ENCODE measurements at places on chromosomes 1 and 21.

- DNase-seq = no peak
Observed at GRCh38 chr1:231431665-231432415, 9.8 kb upstream of the EGLN1 start.

DNA sequence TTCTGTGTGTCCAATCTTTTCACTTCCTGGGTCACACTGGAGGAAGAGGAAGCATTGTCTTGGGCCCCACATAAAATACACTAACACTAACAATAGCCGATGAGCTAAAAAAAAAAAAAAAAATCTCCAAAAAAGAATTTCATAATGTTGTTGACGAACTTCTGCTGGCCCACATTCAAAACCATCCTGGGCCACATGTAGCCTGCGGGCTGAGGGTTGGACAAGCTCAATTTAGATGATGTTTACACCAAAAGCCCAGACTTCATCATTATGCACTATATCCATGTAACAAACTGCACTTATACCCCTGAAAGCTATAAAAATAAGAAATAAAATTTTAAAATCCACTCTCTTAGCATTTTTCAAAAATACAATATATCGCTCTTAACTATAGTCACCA is 187.8 kb upstream of the PTBP2 start:
- no peak for DNase-seq

DNA sequence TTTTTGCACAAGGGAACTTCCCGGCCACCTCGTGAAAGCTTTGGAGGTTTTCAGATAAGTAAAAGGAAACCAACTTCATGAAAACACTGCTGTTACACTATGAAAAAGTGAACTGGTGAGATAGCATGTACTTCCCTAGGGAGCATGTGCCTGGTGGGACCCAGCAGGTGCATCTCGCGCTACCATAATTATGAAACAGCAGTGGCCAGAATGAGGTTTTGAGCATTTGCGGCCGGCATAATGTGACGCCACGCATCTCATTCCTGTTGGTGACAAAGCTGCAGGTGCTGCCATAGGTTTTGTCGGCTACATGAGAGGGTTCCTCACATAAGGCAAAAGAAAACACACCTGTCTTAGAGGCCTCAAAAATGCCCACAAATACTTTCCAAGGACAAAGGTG is 1.7 kb downstream of the KRTAP10-3 start:
- no peak for DNase-seq

- no peak for DNase-seq
Observed at GRCh38 chr1:206421616-206422340, 48.5 kb upstream of the IKBKE start.
